ENCODE measurements at places on chromosomes 11 and 22.

GRCh38 chr11:100670140-100670539 lies 16.9 kb upstream of the ARHGAP42 start:
- DNase-seq, result no peak

- no peak for DNase-seq
These were observed 26.5 kb downstream of the PGA5 start for GRCh38 chr11:61267437-61267841.

GRCh38 chr22:24444251-24444650 lies 16.9 kb downstream of the ADORA2A start:
- DNase-seq, result no peak

DNA sequence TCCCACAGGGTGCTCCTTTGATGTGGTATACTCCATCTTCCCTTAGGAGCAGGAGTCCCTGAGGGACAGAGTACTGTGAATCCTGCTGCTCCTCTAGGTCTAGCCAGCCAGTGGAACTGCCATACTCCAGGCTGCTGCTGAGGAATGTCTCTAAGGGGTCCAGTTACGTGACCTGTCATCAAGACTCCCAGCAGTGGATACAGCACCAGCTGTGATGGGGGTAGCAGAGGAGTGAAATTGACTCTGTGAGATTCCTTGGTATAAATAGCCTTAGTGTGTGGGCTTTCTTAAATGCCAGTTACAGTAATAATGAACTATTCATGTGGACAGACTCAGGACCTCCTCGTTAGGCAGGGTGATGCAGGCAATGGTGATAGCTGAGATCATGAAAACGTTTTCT lies 140.4 kb upstream of the LUZP2 start:
- no peak for DNase-seq

- DNase-seq, result no peak
These were observed 17.2 kb downstream of the DCHS1 start for GRCh38 chr11:6638429-6638828.

DNA sequence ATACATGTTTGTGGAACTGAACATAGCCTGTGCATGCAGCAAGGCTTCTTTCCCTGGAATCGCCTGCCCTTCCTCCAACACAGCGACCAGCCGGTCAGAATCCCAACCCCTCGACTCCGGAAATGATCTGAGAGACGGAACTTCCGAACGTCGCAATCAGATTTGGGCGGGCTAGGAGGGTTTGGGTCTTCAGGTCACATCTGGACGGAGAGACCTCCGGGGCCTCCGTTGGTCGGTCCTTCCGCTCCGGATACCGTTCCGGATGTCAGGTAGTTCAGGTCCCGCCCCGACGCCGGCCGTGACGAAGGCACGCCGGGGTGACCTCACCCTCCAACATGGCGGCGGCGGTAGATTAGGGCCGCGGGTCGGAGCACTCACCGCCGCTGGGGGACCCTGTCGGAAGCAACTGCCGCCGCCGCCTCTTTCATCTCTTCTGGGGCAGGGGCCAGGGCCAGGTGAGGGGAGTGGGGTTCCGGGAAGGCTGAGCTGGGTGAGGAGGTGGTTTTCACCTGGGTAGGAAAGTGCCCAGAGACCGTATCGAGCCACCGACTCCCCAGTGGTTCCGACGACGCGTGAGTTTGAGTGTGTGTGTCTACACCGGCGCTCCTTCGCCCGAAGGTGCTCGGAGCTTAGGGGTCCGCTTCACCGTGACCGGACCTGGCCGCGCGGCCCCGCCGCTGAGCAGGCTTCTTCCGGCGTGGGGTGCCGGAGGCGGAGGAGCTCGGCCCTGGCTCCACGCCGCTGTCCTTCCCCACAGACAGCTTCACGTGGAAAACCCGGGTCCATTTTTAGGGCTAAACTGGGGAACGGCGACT lies at the start of gene BCL2L13:
BCL2L13 (plus strand) TSS at position 326 of the 815 bp plus-strand sequence. CDS start 16,955 bp downstream, outside the sequence.
- DNase-seq, result peak; percentile 88

GRCh38 chr22:39959640-39960447 lies at the start of gene TMA7B:
TSS of gene TMA7B (plus strand) at chr22:39960397. CDS start at chr22:39964375, 3,978 bp downstream.
- DNase-seq, result peak; percentile 61

GRCh38 chr22:39731481-39731880 lies 160.9 kb downstream of the CACNA1I start:
- DNase-seq, result no peak

DNA sequence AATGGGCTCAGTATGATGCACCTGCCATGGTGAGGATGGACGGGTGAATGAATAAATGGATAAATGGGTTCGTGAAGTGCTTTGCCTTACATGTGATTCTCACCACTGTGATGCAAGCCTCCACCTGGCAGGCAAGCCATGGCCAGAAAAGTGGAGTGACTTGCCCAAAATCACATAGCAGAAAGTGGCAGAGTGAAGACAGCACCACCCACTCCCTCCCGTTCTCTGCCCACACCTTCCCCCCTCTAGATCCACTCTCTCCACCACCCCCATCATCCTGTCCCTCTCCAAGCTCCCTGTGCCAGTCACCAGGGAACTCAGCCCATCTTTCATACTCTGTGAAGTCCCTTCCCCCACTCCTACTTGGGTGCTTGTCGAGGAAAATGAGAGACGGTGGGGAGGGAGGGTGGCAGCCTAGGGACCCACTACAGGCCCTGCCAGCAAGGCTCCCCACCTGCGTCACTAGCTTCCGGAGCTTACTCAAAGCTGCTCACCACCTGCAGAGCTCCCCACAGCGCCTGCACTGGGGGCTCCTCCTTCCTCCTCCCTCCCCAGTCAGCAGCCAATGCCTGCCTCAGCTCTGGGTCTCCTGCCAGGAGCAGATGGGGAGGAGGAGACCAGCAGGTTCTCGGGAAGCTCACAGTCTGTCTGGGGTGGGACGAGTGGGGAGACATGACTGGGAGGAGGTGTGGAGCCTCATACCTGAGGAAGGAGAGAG lies 82.3 kb downstream of the PDE2A start:
- DNase-seq, result no peak

- no peak for DNase-seq
These were observed 173.9 kb downstream of the NAV2 start for GRCh38 chr11:19886498-19886897.

DNA sequence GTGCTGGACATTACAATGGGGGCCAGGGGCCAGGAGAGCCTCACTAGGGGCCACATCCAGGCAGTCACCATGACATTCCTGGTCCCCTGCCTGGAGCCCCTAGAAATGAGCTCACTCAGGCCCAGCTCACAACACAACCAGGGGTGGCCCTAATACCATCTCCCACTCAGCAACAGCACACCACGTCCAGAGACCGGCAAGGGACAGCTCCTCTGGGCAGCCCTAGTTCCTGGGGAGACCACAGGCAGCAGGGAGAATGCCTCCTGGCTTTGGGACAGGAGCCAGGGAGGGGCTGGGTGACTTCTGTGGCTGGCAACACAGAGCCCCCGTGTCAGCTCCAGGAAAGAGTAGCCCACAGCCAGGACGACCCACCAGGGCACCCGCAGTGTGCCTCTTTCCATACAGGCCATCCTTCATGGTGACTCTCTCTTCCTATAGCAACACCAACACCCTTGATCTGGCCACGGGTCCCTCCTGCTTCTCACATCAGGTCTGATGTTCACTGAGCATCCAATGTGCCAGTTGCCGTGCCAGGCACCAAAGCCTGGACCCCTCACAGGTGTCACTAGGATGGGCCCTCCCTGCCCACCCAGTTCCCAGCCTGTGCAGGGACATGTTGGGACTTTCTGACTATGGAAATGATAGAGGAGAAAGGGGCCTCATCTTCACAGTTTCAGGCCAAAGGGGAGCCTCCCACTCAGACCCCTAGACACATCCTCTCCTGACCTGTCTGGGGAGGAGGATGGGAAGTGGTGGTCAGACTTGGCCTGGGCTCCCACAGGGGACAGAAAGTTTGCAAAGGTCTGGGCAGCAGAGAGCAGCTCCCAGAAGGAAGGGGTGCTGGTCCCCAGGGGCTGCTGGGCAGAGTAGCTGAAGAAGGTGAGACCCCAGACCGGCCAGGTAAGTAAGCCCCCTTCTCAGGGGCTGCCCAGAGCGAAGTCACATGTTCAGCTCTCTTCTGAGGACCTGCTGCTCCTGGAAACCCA lies 43.2 kb downstream of the IGLL5 start:
- DNase-seq, result no peak

GRCh38 chr22:29383740-29384139 lies 4.6 kb downstream of the AP1B1 start:
- DNase-seq, result no peak

Data from SW480 (cell line).